HCEC 1CT (cell line): ENCODE measurements at places on chromosomes 2 and 18.

DNA sequence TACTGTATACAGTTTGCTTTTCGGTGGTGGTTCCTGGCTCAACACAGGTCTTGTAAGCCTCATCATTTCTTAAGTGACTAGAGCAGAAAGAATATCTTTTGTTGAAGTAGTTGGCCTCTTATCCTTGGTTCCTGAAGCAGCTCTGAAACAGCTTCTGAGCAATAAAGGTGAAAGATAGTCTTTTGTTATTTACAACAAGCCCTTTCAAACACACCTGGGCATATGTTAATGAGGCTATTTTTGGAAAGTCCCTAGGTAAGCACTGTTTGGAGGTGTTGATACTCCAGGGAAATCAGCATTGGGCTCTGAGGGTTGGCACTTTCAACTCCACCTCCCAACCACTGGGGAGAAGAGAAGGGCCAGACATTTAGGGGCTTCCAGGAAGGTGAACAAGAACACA is 211.0 kb downstream of the MCFD2 start:
- DNase-seq: no peak

DNA sequence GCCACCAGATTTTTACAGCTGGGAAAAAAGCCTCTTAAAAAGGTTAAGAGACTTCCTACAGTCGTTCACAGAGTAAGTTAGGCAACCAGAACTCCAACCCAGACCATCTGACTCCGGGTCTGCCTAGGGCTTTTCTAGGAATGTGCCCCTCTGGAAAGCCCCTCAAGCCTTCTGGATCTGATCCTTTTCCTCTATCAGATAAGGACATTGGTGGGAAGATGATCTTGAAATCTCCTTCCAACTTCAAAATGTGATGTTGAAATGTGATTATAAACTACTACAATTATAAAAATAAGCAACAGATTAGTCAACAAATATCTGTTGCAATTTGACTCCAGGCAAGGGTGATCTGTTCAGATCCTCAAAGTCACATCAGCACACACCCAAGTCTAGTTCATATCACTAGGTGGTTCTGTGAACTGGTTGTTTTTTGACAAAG is 270.4 kb downstream of the ARHGAP15 start:
- peak; percentile 53 for DNase-seq

GRCh38 chr2:176668912-176669311 is 399.7 kb downstream of the MTX2 start:
- DNase-seq: no peak

GRCh38 chr2:47735136-47735869 is 47.6 kb upstream of the MSH6 start:
- no peak for DNase-seq

GRCh38 chr2:25926984-25927756 is 48.9 kb upstream of the ASXL2 start:
- no peak for DNase-seq

DNA sequence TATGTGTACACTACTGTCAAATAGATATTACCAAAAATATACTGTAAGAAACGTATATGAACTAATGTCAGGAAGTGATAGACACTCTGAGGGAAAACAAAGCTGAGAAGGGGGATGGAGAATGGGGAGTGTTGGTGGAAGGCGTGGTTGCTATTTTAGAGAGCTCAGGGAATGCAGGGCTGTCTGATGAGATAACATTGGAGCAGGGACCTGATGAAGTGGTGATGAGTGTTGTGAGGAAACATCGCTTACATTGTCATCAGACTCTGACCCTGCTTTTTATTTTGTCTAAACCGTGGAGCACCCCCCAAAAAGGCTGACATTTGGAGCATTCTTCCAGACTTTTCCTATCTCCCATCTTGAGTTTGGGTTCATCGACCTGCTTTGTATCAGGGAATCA is 194.7 kb downstream of the LTBP1 start:
- DNase-seq: no peak

- no peak for DNase-seq
Measured at GRCh38 chr2:61185231-61185728, 23.3 kb downstream of the C2orf74 start.

DNA sequence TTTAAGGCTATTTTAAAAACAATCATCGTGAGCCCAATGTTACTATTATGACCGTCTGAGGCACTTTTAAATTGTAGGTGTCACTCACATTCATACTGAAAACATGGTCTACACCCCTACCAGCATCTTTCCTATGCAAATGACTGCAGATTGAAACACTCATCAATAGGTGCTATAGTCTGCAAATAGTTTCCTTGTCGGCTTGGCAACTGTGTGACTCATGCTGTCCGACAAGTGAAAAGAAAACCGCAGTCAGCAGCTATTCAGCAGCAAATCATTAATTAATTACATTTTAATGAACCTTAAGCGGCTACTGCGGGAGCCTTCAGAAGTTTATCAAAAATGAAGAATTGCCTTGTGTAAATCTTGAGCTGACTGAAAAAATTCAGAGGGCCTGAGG is 134.4 kb downstream of the FIGN start:
- DNase-seq: no peak

DNA sequence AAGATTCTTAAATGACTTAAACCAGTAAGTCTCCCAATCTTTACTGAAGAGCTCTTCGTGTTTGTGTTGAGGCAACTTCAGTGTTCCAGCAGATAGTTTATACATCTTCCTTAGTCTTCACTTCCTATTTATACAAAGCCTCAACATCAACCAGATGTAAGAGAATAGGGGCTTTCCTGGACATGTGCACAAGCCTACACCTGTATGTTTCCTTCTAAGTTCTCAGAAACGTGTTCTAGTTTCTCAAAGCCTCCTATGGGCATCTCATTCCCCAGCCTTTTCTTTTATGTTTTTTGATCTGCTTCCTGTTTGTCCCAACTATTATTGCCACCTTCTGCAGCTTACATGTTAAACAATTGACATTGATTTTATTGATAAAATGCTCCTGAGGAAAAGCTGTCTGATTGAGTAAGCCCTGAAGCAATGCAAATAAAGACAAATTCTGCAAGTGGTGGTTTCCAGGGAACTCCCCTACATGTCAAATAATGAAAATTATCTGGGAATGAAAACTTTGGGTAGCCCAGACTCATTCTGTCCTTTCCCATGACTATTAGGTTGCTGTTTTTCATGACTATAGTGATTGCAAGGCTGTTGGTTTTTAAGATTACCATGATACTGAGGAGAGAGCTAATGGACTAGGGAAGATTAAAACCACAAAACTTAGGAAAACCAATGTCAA is 663.3 kb upstream of the ACVR2A start:
- no peak for DNase-seq

DNA sequence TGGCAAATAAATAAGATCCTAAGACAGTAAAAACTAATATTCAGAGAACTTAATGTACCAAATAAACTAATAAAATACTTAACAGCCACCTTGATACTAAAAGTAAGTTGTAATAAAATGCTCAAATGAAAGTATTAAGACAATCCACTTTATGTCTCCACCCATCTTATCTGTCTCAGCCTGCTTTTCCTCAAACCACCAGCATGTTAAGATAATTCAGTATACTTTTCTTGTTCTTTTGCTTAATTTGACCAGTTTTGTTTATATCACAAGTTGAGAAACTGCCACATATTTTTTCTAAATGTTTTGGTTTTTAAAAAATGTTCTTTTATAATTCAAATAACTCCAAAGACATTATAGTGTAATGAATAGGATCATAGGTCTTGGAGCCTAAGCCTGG is 142.0 kb downstream of the MBD5 start:
- DNase-seq: no peak

- DNase-seq: no peak
Measured at GRCh38 chr2:190815226-190815625, 65.4 kb upstream of the GLS start.

DNA sequence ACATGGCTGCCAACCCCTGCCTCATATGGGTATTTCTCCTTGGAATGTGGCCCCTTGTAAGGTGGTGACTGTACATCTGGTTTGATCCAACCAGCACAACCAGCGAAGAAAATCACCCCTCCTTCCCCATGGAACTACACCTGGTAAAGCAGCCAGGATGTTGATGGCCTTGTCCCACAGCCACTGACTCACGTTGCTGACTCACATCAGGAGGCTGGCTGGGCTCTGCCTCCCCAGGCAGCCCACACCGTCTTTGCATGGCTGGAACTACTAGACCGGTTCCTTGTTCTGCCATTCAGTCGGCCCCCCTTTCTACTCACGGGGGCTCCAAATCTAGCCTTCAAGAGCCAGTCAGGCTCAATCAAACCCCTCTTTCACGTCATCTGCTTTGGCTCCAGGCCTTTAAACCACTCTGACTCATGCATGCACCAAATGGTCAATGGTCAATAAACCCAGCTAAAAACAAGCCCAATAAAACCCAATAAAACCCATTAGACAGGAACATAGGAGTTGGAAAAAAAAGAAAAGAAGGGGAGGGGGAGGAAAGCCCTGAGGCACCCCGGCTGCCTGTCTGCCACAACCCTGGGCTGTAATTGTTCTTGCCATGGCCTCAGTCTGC is 114.8 kb downstream of the PLB1 start:
- DNase-seq: peak; percentile 89
